Naive thymus-derived CD8-positive, alpha-beta T cell (primary cell): ENCODE measurements at places on chromosomes 12 and 14. TPM values are rescaled to one million over a fixed set of nuclear protein-coding genes. Genes with fewer than 3 reads are reported as not detected.

GRCh38 chr14:99077844-99078236 lies 194.2 kb downstream of the BCL11B start:
- H3K4me3 ChIP-seq, result no peak overlapping the region
- no peak overlapping the region for H3K27ac ChIP-seq
- no peaks in the 10 kb centered on the region for H3K27me3 ChIP-seq
- no peak for DNase-seq
- H3K36me3 ChIP-seq, result peaks cover 12% of the 10 kb centered on the region

GRCh38 chr12:111443586-111443985 lies 37.9 kb downstream of the SH2B3 start:
- H3K27ac ChIP-seq, result peak overlapping the region; percentile 91
- peaks cover 27% of the 10 kb centered on the region for H3K36me3 ChIP-seq
- no peak for DNase-seq
- no peak overlapping the region for H3K4me3 ChIP-seq

SERPINA3 gene
- total RNA-seq, result not detected

DNA sequence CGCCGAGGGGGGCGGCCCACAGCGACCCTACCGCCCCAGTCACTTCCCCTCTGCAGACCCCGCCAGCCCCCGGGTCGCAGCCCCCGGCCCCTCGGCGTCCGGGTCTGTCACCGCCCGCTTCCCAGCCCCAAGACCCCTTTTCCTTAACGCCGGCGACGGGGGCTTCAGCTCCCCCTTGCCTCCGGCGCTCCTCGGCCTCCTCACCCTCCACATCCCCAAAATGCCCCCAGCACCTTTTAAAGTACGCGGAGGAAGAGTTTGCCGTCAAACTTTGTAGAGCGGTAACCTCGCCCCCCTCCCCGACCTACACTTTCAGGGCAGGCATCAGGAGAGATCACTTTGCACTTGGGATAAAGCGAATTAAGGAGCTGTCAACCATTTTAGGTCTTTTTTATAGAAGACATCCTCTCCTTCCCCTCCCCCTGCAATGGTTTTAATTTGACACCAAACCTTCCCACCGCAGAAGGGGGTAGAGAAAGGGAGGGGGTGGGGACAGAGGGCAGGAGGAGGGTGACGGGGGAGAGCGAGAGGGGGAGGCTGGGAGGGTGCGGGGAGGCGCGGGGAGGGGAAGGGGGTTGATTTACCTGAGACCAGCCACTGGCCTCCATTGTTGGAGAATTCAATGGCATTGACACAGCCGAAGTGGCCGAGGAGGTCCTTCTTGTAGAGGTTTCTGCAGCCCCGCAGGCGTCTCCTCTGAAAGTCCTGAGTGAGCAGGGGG lies 578 bp downstream of the DCAF5 start:
- H3K4me3 ChIP-seq, result peak overlapping the region; percentile 93
- peaks cover 44% of the 10 kb centered on the region for H3K4me1 ChIP-seq
- H3K36me3 ChIP-seq, result no peaks in the 10 kb centered on the region
- H3K27me3 ChIP-seq, result no peaks in the 10 kb centered on the region

DNA sequence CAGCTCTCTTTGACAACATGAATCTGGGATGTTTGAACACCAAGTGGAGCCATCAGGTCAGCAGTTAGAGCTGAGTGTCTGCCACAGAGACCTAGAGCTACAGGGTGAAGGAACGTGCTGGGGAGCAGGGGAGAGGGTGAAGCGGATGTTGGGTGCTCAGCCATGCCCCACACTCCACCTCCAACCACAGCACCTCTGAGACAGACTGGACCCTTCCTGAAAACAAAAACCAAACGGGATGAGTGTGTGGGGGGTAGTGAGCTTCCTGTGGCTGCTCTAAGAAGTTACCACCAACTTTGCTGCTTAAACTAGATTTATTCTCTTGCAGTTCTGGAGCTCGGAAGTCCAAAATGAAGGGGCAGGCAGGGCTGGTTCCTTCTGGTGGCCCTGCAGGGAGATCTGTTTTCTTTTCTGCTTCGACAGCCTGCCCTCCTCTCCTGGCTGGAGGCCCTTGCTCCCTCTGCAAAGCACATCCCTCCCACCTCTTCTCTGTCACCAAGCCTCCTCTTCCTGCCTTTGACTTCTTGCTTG lies 5.6 kb upstream of the GOLGA3 start:
- H3K27me3 ChIP-seq, result no peaks in the 10 kb centered on the region
- DNase-seq, result peak; percentile 68
- peak overlapping the region; percentile 94 for H3K27ac ChIP-seq
- H3K4me3 ChIP-seq, result peak overlapping the region; percentile 82
- H3K36me3 ChIP-seq, result peaks cover 4% of the 10 kb centered on the region
- peaks cover 67% of the 10 kb centered on the region for H3K4me1 ChIP-seq

- H3K27me3 ChIP-seq, result no peaks in the 10 kb centered on the region
- peak overlapping the region; percentile 55 for H3K4me3 ChIP-seq
- H3K4me1 ChIP-seq, result peaks cover 25% of the 10 kb centered on the region
- DNase-seq, result no peak
- peak overlapping the region; percentile 71 for H3K27ac ChIP-seq
Measured at GRCh38 chr14:75831952-75832351, 149.8 kb downstream of the TGFB3 start.

DNA sequence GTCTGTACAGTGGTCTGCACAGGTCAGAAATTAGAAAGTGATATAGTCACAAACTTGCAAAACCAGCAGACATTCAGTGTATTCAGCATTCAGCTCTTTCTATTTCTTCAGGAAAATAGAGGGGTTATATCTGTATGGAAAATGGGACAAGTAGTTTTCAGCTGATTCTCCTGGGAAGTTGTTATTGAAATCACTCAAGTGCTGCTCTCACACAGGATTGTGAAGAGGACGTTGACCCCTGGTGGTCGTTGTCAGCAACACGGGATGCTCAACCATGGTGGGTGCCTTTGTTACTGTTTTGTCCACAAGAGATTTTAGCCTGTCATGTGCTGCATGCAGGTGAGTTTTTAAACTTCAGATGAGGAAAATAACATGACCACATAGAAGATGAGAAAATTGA lies 981.8 kb downstream of the TMEM121 start:
- peak overlapping the region; percentile 97 for H3K27ac ChIP-seq
- H3K4me1 ChIP-seq, result peaks cover 42% of the 10 kb centered on the region
- peak overlapping the region; percentile 56 for H3K4me3 ChIP-seq
- H3K27me3 ChIP-seq, result no peaks in the 10 kb centered on the region

METAP2 gene
- total RNA-seq, result 68.3 TPM

DNA sequence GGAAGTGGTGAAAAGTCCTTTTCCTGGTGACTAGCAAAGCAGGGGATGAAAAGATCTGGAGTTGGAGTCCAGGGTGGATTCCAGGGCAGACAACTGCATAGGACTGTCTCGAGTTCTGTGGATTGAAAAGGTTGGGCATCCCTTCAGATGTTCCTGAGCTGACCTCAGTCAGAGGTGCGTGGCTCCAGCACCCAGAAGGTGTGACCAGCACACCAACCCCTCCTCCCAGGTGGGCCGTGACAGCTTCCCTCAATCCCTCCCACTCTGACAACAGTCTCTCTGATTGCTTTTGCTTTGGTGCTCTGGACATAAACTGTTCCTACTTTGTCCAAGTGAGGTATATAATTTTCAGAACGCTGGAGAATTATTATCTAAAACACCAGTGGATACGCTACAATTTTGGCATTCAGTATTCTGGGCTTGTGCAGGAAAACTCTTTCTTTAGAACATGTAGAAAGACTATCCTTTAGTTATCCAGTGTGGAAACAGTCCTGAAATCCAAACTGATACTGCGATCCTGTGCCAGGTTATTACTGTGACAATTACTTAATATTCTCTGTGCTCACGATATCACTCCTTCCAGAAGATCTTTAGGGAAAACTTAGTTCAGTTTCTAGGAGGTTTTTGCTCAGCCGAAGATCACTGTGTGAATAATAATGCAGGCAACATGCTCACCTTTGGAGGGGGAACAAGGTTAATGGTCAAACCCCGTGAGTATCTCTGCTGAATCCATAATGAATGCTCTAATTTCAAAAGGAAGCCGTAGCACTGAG lies 87.9 kb downstream of the DAD1 start:
- H3K4me3 ChIP-seq, result peak overlapping the region; percentile 80
- peaks cover 73% of the 10 kb centered on the region for H3K36me3 ChIP-seq
- DNase-seq, result no peak
- no peaks in the 10 kb centered on the region for H3K27me3 ChIP-seq
- peak overlapping the region; percentile 98 for H3K27ac ChIP-seq
- H3K4me1 ChIP-seq, result peaks cover 26% of the 10 kb centered on the region

DNA sequence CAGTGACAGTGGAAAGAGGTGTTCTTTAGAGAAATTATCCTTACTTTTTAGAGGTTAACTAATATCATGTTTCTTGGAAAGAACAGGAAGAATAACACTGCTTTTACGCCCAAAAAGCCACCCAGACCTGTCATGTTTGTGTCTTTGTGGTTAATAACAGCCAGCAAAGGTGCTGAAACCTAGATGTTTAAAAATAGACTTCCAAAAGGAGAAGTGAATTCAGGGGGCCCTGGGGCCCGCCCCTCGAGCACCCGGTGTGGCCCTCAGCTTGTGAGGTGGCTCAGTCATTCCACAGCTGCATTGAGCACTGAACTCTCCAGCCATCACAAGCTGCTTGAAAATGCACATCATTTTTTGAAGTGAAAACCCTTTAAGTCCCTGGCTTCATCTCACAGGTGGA lies 20.8 kb upstream of the AMN start:
- H3K4me1 ChIP-seq, result peaks cover 23% of the 10 kb centered on the region
- no peak for DNase-seq
- peak overlapping the region; percentile 65 for H3K4me3 ChIP-seq
- no peaks in the 10 kb centered on the region for H3K27me3 ChIP-seq
